ENCODE measurements at places on chromosomes 5 and 9.
A peak's percentile ranks its signal among the peaks of the same experiment; 100 is the strongest.

- DNase-seq, result no peak
Measured at GRCh38 chr9:114499941-114500696, 5.2 kb downstream of the WHRN start.

DNA sequence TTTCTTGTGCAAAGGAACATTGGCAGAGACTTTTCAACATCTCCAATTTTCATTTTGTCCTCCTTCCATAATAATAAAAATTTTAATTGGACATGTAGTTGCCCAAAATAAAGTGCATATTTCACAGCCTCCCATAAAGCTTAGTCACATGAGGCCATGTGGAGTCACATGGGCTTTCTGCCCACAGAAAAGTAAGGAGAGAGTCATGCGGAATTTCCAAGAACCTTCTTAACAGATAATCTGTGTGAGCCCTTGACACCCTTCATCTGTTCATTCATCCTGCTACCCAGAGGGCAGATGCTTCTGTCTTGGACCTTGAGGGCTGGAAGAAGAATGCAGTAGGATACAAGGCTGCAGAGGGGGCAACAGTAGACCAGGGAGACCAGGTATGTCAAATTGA, 60.7 kb downstream of the APTX start:
- no peak for DNase-seq

DNA sequence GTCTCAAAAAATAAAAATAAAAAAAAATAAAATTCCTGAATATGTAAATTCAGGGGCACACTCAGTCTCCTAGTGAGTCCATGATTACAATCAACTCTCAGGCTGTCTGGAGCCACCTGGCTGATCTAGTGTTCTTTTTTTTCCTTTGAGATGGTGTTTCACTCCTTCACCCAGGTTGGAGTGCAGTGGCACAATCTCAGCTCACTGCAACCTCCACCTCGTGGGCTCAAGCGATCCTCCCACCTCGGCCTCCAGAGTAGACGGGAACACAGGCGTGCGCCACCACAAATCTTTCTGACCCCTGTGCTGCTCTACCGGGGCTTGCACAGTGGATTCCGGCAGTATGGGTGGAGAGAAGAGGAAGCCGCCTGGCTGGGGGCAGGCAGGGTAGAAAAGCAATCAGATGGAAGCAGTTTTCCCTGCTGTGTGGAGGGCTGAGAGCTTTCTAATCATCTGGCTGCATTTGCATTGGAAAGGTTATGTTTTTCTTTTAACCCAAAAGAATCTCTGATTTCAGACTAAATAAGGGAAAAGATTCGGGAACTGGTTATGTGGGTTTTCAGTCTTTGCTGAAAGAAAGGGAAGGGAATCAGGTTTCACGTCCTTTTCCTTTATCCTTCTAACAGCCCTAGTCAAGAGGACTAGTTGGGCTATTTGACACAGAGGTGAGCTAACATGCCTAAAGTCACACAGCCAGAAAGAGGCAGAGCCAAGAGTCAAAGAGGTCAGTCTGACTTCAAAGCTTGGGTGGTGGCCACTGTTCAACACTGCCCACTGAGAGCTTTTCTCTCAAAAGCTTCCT, 26.3 kb upstream of the CORO2A start:
- DNase-seq, result no peak

DNA sequence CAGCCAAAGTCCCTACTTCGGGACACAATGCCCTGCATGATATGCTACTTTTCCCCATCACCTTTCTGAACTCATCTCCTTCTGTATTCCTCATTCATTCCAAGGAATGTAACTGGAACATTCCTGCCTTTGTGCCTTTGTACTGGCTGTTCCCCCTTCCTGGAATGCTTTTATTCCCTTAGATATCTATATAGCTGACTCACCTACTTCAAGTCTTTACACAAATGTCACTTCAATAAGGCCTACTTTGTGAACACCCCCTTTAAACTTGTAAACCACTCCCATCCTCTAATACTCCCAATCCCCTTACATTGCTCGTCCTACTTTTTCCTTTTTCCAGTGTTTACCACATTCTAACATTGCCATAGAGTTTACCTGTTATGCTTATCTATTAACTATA, 2.4 kb downstream of the NOL6 start:
- DNase-seq, result no peak

GRCh38 chr9:129823542-129823934, 398 bp downstream of the TOR1A start:
- DNase-seq, result no peak

GRCh38 chr5:170389550-170389892, 354 bp upstream of the KCNMB1 start:
- DNase-seq, result no peak

DNA sequence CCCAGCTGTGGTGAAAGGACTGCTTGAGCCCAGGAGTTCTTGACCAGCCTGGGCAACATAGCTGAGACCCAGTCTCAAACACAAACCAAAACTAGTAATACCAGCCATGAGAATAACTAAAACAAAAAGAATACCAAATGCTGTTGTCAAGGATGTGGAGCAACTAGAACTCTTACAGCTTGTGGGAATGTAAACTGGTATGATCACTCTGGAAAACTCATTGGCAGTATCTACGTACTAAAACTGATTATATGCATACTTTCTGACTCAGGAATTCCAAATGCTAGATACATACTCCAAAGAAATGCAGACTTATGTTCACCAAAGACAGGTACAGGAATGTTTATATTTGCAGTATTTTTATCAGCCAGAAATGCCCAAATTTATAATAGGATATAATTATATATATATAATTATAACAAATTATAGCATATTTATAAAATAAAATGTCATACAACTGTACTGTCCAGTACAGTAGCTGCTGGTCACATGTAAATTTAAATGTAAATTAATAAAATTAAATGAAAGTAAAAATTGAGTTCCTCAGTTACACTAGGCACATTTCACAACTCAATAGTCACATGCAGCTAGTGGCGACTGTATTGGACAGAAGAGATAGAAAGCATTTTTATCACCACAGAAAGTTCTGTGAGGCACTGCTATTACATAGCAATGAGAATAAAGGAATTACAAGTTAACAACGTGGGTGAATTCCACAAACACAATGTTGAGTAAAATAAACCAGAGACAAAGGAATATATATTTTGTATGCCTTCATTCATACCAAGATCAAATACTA, 118.5 kb downstream of the GNAQ start:
- no peak for DNase-seq

DNA sequence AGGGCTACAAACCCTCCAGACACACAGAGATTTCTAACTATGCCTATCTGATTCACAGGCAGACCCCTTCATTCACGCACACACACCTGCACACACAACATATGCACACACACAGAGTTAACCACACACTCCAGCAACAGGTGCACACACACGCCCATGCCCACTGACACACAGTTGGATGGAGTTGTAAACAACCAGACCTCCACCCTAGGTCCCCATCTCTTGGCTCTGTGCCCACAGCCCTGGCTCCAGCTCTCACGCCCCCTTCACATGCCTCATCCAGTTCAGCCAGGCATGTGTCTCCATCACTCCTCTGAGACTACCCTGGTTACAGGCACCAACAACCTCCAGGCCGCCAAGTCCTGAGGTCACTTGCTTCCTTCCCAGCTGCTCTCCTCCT, 61.1 kb downstream of the PSD2 start:
- DNase-seq, result no peak

DNA sequence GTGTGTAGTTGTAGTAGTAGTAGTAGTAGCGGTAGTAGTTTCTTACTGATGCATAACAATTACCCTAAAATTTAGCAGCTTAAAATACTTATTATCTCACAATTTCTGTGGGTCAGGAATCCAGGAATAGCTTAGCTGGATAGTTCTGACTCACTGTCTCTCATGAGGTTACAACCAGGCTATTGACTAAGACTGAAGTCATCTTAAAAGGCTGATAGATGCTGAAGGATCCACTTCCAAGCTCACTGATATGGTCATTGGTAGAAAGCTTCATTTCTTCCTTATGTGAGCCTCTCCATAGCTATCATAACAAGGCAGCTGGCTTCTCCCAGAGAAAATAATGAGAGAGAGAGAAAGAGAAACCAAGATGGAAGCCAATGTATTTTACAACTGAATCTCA, 147.5 kb upstream of the FBXL17 start:
- DNase-seq, result no peak

DNA sequence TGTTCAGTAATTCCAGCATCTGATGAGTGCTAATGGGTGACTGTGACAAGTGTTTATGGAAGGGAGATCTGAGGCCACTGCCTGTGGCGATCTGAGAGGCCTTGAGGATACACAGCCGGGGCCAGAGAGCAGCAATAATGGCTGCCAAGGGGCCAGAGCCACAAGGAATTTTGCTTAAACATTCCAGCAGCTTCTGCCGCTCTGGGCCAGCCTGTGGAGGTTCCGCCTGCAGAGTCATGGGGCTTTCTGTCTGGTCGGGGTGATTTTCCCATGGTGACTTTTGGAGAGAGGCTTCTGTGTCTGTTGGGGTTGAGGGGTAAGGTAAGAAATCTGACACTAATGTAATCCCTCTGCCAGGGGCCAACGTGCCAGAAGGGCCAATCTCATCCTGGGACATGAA, 353.5 kb downstream of the ADAMTS6 start:
- DNase-seq, result no peak

- peak; percentile 20 for DNase-seq
Measured at GRCh38 chr5:138077064-138077696, 6.7 kb upstream of the WNT8A start.

DNA sequence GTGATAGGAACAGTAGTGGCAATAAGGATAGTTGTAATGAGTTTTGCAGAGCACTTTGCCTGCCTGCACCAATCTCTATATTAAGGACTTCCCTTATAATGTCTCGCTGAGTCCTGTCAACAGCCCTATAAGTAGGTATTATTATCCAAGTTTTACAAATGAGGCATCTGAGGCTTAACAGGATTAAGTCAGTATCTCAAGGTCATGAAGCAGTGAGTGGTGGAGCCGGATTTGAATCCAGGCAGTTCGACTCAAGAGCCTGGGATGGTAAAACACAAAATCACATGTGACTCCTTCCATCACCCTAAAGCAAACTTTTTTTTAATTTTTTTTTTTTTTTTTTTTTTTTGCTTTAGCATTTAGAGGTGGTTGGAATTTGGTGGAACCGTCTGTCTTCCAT, 59.0 kb upstream of the RARS1 start:
- DNase-seq, result no peak

- DNase-seq, result no peak
Measured at GRCh38 chr9:17752021-17752420, 173.2 kb downstream of the SH3GL2 start.

GRCh38 chr9:132586830-132587591, 4.6 kb downstream of the BARHL1 start:
- DNase-seq, result no peak

- no peak for DNase-seq
Measured at GRCh38 chr5:36599986-36600779, 6.2 kb upstream of the SLC1A3 start.

- DNase-seq, result no peak
Measured at GRCh38 chr9:37004424-37004935, 29.6 kb downstream of the PAX5 start.

GRCh38 chr9:118222375-118222774, 518.2 kb downstream of the TLR4 start:
- DNase-seq, result no peak

DNA sequence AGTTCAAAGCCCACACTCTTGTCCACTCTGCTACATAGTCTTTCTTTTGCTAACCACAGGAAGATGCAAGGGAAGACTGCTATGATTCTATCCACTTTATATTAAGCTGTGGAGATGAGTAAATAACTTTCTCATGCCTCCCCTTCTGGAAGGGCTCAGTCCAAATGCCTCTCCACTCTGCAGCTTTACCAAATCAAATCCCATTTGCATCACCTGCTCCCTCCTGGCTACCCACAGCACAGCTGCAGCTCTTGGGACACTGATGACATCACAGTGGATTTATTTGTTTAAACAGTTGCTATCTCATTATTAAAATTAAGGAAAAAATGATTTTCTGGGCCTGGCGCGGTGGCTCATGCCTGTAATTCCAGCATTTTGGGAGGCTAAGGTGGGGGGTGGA, 1544.9 kb upstream of the WWC1 start:
- no peak for DNase-seq

DNA sequence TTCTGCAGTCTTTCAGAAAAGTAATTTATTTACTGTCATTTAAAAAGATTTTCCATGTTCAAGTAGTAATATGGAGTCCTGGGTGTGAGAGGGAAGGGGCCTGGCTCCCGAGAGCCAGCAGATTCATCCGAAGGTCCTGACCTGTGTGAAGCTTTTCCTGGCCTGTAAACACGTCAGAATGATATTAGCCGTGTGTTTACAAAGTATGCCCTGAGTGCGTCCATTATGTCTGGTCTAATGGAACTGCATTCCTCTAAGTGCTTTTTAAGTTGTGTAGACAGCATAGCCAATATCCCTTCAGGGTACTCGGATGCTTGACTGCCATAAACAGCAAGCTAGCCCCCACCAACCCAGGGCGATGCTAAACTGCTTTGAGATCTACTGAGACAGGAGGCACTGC, 495.2 kb downstream of the AGTPBP1 start:
- no peak for DNase-seq

- no peak for DNase-seq
Measured at GRCh38 chr9:77885104-77885672, 146.4 kb downstream of the GNAQ start.

DNA sequence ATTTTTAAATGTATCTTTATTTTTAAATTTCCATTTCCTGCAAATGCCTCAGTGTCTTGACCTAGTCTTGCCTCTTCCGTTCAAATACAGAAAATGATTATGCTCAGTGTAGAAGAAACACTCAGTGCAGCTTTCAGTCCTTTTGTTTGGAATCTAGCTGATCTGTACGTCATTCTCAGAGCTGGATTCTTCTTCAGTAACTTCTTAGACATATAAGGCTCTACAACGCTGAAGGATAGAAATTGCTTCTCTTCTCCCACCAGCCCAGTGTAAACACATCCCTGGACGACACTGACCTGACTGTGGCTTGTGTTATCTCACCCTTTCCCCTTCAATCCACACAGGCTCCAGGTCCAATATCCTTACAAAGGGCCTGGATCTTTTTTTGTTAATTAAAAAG, 3.2 kb upstream of the ALDH1B1 start:
- no peak for DNase-seq

GRCh38 chr9:100466829-100467221, 6.1 kb upstream of the TMEFF1 start:
- no peak for DNase-seq

DNA sequence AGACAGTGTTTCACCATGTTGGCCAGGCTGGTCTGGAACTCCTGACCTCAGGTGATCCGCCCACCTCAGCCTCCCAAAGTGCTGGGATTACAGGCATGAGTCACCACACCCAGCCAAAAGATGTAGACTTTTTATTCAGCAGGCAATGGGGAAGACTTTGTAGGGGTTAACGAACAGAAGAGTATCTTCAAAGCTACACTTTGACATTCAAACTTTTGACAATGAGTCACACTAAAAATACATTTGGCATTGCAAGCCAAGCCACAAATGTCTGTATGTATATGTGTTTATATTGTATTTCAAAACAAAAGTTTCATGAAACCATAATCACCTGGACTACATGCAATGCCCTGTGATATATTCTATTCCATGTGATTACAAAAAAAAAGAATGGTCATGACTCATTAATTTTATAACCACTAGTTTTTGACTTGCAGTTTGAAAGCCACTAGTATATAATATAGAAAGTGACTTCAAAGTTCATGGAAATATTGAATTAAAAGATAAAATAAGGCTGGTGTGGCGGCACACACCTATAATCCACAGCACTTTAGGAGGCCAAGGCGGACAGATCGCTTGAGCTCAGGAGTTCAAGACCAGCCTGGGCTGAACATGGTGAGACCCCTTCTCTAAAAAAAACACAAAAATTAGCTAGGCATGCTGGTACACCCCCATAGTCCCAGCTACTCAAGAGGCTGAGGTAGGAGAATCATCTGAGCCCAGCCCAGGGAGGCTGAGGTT, 8.3 kb downstream of the DIMT1 start:
- no peak for DNase-seq
